ENCODE measurements at places on chromosomes 16 and 17.

- no peak for DNase-seq
Measured at GRCh38 chr17:37698911-37699255, 46.0 kb downstream of the HNF1B start.

DNA sequence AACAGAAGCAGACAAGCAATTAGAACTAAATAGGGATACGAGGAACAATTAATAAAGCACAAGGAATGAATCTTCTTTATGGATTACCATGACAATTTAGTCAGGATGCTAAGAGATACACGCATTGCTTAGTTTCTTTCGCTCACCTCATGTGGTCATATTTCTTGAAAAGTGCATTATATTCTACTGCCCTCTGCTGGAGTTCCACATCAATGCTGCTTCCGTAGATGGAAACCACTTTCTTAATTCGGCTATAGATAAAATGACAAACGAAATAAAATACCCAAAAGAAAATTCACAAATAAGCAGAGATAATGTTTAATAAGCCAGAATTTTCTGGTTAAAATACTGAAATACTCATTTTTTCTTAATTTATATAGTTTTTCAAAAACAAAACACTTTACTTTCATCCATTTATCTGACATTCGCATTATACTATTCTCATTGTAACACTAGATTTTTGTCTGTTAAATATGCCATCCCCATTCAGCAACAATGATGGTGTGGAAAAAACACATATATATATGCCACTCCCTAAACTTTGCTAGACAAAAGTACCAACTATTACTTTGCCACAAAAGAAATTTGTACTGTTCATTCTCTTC lies 22.0 kb upstream of the PHLPP2 start:
- DNase-seq, result no peak

- DNase-seq, result no peak
Measured at GRCh38 chr16:21117567-21117966, 33.1 kb downstream of the DNAH3 start.

GRCh38 chr17:66562119-66562518 lies 259.7 kb downstream of the PRKCA start:
- no peak for DNase-seq

DNA sequence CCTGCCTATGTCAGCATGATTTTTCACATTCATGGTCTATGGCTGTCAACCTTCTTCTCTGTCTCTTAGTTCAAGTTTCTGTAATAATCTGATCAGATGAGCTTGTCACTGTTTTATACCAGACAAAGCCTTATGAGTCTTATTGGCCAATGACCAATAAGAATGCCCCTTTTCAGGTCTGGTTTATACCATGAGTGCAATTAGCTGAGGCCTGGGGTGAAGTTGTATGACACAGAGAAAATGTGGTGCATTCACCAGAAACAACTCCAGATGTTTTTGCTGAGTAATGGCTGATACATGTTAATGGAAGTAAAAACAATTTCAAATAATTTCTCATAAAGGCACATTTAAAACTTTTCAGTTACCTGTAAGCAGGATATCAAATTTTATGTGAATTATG lies 218.6 kb upstream of the CDH8 start:
- DNase-seq, result no peak

- DNase-seq, result no peak
Measured at GRCh38 chr17:60862482-60862881, 184.8 kb downstream of the BCAS3 start.

- no peak for DNase-seq
Measured at GRCh38 chr16:65497571-65497970, 375.7 kb upstream of the CDH11 start.

- DNase-seq, result no peak
Measured at GRCh38 chr17:73096866-73097265, 4.4 kb upstream of the SLC39A11 start.

- DNase-seq, result no peak
Measured at GRCh38 chr16:72664056-72664508, 383.8 kb downstream of the ZFHX3 start.

- DNase-seq, result no peak
Measured at GRCh38 chr16:54200161-54200534, 86.4 kb downstream of the IRX3 start.

- peak; percentile 59 for DNase-seq
Measured at GRCh38 chr17:10327640-10328039, 45.2 kb downstream of the MYH13 start.

- no peak for DNase-seq
Measured at GRCh38 chr17:69637446-69638156, 223.1 kb downstream of the MAP2K6 start.

GRCh38 chr16:23607726-23608125 lies 11.6 kb upstream of the NDUFAB1 start:
- no peak for DNase-seq

DNA sequence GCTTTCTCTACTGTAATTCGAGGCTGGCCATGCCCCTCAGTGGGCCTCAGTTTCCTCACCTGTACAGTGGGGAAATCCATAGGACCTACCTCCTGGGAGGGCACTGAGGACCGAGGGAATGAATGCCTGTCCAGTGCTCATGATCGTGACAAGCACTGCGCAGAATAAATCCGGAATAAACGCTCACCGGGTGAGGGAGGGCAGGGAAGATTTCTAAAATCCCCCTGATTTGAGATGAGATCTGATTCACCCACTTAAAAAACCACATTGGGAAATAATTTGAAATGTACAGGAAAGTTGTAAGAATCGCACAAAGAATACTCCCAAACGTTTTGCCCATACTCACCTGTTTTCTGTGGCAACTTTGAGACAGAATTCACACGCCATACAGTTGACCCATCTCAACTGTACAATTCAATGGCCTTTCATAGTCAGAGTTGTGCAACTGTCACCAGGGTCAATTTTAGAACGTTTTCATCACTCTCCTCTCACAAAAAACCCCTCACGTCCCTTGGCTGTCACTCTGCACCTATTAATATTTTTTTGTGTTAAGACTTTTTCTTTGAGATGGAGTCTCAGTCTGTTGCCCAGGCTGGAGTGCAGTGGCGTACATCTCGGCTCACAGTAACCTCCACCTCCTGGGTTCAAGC lies 49.8 kb downstream of the IRF8 start:
- DNase-seq, result no peak

- no peak for DNase-seq
Measured at GRCh38 chr17:30808785-30809286, 15.7 kb downstream of the CRLF3 start.

DNA sequence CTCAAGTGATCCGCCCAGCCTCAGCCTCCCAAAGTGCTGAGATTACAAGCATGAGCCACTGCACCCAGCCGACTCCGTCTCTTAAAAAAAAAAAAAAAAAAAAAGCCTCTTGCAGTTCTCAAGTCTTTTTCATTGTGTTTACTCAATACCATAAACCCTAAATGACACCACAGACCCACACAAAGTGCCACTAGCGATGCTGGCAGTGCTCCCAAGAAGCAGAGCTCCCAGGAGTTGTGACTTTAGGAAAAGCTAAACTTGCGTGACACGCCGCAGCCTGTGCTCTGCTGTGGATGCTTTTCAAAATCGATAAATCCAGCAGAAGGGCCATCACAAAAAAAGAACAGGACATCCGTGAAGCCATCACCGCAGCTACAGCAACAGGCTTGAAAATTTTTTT lies 114.7 kb downstream of the ANKRD11 start:
- DNase-seq, result no peak

DNA sequence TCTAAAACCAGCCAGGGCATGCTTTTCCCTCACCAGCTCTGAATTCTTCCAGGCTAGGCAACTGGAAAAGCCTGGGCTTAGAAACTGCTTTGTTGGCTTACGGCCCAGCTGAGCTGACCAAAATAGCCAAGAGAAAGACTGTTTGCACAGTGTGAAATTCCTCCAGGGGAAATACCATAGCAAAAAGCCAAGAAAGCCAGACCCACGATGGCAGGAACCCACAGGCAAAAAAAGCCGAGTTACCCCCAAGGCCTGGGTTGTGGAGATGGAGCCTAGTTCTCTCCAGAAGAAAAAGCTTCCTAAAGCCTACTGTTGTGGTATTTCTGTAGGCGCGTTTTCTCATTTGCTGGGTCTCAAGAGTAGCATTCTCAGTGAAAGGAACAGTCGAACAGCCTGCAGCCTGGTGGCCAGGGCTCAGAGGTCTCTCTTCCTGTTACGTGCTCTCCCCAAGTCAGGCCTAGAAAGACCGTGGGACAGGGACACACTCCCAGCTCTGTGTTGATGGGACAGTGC lies 9.2 kb downstream of the SP2 start:
- no peak for DNase-seq

GRCh38 chr16:70770626-70771552 lies 30.1 kb downstream of the VAC14 start:
- no peak for DNase-seq

DNA sequence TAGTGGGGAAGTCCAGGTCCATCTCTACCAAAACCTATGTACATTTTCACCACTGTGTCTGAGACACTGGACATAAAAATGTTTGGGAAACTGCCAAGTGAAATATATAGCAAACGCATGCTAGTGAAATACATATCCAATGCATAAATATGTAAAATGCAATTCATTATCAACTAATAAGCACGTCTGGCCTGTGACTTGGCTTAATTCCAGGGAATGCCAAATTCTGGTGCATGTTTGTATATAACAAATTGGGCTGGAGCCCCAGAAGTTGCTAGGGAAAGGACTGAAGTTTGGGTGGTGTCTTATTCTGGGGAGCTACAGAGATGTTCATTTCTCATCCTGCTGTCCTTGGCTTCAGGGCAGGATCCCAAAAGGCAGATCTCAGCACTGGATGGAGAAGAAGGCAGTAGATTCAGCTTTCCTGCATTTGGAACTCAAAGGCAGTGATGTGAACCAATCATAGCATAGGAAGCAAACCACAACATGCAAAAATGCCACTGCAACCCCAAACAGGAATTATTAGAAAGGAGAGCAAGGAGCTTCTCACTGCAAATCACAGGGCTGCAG lies 184.3 kb downstream of the HS3ST3A1 start:
- DNase-seq, result no peak

- no peak for DNase-seq
Measured at GRCh38 chr16:468068-468821, 42.8 kb downstream of the RAB11FIP3 start.

DNA sequence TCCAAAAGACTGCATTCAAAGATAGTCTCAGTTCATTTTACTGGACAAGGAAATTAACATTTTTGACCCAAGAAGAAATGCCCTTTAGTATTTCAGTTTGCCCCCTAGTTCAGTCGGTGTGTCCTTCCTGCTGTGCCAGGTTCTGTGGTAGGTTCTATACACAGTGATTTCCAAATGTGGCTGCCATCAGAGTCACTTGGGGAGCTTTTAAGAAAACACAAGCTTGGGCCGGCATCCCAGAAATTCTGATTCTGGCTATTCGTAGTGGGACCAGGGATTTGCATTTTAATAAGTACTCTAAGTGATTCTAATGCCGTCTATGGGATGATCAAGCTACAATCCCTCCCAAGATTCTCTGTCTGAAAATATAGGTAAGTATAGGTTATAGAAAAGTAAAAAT lies 10.2 kb downstream of the RSPRY1 start:
- no peak for DNase-seq

DNA sequence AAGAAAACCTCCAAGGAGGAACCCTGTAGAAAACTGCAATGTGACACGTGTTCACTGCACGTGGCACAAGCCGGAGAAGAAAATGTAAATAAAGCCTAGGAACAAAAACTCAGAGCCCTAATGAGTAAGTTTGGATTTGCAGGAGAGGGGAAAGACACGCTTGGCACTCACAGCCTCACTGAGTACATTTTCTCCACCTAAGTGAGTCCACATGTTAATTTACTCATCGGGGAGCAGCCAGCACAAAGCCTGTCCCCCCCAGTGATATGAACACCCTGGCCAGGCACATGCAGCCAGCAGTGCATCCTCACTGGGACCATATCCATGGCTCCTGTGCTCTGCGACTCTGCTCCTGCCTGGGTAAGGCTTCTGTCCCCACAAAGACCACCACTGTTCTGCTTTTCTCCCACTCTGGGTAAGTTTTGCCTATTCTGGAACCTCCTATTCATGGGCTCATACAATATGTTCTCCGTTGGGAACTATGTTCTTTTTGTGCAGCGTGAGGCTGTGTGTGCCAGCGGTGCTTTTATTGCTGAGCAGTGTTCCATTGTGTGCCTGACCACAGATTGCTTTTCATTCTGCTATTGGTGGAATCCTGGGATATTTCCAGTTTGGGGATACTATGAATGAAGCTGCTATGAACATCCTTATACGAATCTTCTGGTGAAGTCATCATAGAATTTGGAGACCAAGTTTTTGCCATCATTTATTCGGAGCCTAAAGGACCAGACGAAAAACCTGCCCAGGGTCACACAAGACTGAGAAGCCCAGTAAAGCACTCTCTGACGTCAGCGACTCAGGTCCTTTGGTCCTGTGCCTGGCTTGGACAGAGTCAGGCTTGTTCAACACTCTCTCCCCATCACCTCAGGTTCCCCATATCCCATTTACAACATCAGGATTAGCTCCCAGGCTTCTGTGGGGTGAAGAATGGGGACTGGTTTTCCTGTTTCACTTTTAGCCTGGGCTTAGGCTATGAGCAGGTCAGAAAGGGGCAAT lies 53.3 kb downstream of the RNF112 start:
- DNase-seq, result no peak

GRCh38 chr16:73190256-73190655 lies 142.3 kb upstream of the ZFHX3 start:
- no peak for DNase-seq

DNA sequence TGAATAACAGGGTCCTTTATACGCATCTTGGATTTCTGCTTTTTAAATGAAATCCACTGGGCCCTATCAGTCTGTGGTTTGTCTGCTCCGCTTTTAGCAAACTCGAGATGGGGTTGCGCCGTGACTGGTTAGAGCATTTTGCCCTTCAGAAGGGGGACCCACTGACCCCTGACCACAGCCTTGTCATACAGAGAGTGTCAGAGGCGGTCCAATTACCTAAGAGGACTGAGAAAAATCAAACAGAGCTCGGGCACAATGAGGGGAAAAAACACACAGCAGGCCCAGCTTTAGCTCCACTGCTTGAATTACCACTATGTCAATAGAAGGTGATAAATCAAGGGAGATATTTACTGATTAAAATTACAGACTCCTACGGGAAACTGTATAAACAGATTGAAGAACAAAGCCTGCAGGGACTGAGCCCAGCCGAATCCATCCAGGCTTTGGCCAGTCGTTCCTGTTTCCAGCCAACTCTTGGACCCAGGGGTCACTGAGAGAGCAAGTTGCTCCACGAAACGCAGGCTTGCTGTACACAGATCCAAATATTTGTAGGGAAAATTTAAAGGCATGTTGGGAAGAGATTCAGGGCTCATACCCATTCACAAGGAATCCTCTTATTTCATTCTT lies 131.9 kb upstream of the ZFHX3 start:
- DNase-seq, result no peak

DNA sequence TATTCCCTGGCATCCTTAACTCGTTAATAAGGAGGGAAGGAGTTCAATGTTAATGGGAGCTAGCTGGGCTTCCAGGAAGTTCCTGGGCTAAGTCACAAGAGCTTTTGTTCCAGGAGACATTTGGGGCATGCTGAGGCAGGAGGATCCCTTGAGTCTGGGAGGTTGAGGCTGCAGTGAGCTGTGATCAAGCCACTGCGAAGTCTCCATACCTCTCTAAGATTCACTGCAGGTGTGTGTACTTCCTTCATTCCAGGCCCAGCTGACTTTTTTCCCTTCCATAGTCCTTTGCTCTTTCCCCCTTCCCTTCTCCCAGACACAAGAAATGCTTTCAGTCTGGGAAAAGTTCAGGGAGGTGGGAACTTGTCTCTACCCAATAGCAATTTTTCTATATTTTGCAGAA lies 489.8 kb downstream of the NPIPA7 start:
- no peak for DNase-seq

GRCh38 chr16:47026947-47027346 lies 53.5 kb upstream of the DNAJA2 start:
- DNase-seq, result no peak

GRCh38 chr17:57890857-57891232 lies 41.0 kb upstream of the MRPS23 start:
- no peak for DNase-seq
